Lung microvascular endothelial cell (primary cell): ENCODE measurements at places on chromosomes 2 and 18. TPM values are rescaled to one million over a fixed set of nuclear protein-coding genes. Genes with fewer than 3 reads are reported as not detected.

Gene NXPH2
- total RNA-seq = not detected in 2 replicates

Gene SERPINB4
- total RNA-seq = not detected in 2 replicates

Gene MYO7B
- total RNA-seq = under 0.01 TPM in 2 replicates

Gene FSIP2
- under 0.01 TPM in 2 replicates for total RNA-seq

Gene CXCR1
- total RNA-seq = not detected in 2 replicates

Gene NOSTRIN
- 0.40 and 1.1 TPM in 2 replicates for total RNA-seq

Gene ERCC3
- 23.1 and 28.8 TPM in 2 replicates for total RNA-seq

Gene TEX44
- not detected in 2 replicates for total RNA-seq

Gene ST8SIA3
- not detected in 2 replicates for total RNA-seq

Gene SULT1C4
- total RNA-seq = 94.6 and 123 TPM in 2 replicates

Gene RNF25
- total RNA-seq = 28.5 and 36.7 TPM in 2 replicates
